ENCODE measurements at places on chromosomes 13 and 19.

DNA sequence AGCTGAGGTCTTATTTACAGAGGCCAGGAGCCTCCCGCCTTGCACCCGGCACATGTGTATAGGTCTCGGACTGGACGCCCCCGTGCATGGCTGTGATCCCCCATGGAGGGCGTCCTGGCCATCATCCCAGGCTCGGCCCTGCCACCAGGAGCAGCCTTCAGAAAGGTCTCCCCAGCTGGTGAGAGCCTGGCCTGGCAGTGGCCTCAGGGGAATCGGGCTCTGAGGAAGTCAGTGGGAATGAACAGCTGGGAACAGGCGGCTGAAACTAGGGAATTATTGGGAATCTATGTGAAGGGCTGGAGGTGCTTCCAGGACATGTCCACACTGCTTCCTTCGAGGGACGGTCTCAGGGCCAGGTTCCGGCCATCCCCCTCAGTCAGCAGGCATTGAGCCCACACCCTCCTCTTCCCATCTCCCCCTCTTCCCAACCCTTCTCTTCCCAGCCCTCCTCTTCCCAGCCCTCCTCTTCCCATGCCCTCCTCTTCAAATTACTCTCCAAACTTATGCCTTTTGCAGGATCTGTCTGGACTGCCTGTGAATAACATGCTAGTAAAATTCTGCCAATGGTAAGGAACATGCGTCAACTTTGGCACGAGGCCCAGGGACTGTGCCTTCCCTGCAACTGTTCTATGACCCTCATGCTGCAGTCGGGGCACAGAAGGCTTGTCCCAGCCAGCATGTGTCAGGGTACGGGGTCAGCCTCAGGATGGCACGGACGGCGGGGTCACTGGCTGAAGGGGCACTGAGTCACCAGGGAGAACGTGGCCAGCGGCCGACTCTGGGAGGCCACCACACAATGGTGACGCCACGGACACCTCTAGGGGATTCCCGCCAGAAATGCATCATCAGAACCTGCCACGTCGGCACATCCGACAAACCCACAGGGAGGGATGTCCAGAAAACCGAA, 24.2 kb upstream of the C13orf46 start:
- DNase-seq, result peak; percentile 35

- DNase-seq, result no peak
These were observed 12.4 kb downstream of the EPS8L1 start for GRCh38 chr19:55088021-55088451.

DNA sequence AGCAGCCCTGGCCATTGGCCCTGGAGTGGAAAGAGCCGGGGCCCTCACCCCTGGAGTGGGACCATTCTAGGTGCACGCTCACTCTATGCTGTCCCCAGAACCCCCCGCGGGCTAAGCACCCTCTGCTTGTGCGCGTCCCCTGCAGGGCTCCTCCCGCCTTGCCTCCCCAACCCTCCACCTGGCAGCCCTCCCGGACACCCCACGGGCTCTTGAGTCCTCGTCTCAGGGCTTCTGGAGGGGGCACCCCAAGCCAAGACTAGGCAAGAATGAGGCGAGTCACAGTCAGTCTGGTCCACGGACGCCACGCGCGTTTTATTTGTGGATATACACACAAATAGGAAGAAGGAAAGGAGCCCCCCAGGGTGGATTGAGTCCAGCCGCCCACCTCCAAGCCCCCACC, 7.0 kb upstream of the TMEM161A start:
- no peak for DNase-seq

GRCh38 chr13:107669391-107669993, 545.8 kb downstream of the LIG4 start:
- no peak for DNase-seq

- DNase-seq, result peak; percentile 37
These were observed 13.1 kb upstream of the HIF3A start for GRCh38 chr19:46283771-46284170.

DNA sequence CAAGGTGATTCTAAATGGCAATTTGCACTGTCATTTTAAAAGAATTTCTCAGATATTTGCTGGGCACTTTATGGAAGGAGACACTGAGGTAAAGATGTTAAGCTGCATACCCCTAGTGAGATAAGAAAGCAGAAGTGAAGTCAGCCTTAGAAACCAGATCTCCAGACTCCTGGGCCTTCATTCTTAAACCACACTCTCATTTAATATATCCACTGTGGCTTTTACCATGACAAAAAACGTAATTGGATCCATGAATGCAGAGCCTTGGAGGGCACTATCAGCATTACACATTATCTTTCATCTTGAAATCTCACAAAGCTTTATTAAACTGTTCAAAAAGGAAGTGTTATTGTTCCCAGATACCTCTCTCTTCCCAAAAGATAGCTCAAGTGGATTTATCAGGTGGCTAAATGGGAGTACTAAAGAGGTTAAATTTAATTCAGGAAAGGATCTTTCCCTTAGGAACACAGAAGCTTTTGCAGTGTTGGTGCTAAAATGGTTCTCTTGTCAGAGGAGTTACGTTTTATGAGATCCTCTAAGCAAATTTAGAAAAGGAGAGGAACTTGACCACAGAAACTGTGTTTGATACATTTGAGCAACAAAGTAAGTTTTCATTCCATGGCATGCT, 1060.4 kb downstream of the EFNB2 start:
- DNase-seq, result no peak

- DNase-seq, result no peak
These were observed 31.0 kb downstream of the FOXO1 start for GRCh38 chr13:40635315-40635995.

DNA sequence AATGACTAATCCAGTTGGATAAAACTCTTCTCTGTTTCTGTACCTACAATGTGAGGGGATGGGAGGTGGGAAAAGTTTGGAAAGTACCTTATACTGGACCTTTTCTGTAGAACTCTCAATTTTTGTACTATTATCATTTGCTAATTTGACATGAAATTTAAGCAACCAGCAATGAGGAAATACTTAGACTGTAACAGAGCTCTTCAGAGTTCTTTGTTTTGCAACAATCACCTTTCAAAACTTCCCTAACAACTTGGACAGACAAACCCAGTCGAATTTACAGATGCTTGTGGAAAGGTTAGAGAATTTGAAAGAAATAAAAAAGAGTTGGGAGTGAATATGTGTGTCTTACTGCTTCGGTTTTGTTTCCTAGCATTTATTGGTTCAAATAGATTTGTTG, 16.8 kb downstream of the KBTBD7 start:
- no peak for DNase-seq

- DNase-seq, result no peak
These were observed 93.9 kb downstream of the GADD45B start for GRCh38 chr19:2569596-2570465.

DNA sequence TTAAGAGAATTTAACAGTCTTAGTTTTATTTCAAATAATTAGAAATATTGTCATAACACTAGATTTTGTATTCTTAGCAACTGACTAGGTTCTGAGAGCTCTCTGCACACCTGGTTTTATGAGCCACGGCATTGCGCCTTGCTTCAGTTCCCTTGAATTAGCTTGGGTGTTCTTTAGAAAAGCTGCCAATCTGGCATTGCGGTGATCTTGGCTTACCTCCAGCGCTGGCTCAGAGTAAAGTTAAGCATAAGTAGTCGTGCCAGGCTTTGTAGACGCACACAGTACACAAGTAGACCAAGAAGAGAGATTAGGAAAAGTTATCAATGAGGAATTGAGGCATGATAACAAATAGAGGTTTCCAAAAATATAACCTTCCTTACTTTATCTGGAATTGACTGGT, 45.7 kb downstream of the TPP2 start:
- no peak for DNase-seq

- no peak for DNase-seq
These were observed 520 bp upstream of the RDH13 start for GRCh38 chr19:55063492-55063843.

DNA sequence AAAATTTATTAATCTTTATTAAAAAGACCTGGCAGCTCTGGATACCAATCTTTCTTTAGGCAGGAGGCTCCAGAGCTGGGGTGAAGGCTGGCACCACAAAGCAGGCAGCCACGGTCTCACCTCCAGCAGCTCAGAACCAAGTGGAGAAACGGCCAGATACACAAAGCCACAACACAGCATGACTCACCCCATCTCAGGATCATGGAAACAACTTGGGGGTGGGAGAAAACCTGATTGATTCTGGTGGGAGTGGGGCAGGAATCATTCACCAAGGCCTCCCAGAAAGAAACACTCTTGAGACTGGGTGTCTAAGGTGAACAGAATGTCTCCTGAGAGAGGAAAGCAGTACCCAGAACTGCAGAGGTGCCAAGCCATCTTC, 64.2 kb downstream of the CRYL1 start:
- DNase-seq, result peak; percentile 48

DNA sequence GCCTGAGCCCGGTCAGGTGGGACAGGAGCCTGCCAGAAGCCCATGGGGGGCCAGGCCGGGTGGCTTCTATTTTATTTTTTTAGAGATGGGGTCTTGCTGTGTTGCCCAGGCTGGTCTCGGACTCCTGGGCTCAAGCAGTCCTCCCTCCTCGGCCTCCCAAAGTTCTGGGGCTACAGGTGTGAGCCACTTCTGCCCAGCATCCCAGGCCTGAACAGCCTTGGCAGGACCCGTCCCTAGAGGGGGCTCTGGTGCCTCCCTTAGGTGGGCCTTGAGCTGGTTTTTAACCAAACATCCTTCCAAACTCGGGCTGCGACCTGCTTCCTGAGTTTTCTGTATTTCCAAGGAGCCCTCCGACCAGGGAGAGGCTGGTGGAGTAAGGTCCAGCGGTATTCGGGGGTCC, 10.5 kb downstream of the COMP start:
- no peak for DNase-seq

GRCh38 chr13:93226065-93226622, 463 bp upstream of the GPC6 start:
- no peak for DNase-seq

DNA sequence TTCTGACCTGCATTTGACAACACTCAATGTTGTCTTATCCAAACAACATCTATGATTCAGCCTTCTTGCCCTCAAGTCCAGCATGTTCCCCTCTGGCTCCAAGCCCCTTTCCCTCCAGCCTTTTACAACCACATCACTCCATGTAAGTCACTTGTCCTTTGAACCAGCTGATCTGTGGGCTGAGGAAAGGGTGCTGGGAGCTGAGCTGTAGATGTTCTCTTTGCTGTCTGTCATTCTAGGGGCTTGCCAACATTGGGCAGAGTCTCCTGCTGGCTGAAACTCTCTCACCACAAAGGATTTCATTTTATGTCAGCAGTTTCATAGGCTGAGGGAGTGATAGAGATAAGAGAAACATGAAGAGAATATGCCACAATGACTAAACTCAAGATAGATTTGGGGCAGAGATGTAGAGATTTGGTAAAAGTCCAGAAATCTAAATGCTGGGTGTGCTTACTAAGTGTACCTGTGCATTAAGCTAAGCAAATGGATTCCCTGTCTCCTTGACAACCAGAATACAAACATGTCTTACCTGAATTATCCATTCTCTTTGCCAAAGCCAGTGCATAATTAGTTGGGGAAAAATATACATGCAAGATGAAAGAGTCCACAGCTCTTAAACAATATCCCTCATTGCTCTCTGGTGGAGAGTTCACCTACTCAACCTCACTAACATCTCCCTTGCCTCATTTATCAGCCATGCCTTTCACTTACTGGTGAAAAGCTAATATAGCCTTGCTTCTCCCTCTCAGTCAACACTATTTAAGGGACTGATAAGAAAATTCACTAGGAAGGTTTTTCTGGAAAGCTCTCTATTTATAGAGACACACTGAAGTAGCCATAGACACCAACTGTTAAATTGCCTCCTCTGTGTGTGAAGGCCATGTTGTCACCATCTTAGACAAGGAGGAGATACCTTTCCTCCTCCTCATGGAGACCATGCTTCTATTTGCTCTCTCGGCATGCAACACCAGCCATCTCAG, 175.5 kb upstream of the SERP2 start:
- no peak for DNase-seq

GRCh38 chr19:56983171-56983570, 136.6 kb upstream of the USP29 start:
- no peak for DNase-seq

DNA sequence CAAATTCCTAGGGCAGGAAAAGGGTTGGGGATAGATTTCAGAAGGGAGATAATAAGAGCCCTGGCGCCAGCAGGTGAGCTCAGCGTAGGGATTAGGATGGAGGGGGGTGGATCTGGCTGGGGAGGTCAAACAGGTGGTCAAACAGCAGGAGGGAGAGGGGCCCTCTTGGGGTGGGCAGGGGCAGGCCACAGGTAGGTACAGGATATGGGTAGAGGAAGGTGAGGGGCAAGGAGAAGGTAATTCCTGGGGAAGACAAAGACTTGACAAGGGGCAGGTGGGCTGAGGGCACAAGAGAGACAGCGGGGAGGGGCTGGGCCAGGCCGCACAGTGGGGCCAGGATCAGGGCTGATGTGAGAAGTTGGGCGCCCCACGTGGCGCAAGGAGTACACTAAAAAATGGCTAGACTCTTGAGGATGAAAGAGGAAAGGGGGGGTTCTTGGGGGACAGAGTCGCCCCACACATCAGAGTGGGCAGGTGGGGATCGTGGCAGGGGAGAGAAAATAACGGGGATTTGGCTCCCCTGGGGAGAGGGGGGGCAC, 713 bp downstream of the KRI1 start:
- DNase-seq, result peak; percentile 43

GRCh38 chr19:41445575-41445974, 2.6 kb downstream of the ERICH4 start:
- no peak for DNase-seq
